Putamen (tissue), 1 donor: ENCODE measurements at places on chromosomes 11 and 22.

- no peak for DNase-seq
Measured at GRCh38 chr11:33635161-33635560, 65.5 kb downstream of the C11orf91 start.

DNA sequence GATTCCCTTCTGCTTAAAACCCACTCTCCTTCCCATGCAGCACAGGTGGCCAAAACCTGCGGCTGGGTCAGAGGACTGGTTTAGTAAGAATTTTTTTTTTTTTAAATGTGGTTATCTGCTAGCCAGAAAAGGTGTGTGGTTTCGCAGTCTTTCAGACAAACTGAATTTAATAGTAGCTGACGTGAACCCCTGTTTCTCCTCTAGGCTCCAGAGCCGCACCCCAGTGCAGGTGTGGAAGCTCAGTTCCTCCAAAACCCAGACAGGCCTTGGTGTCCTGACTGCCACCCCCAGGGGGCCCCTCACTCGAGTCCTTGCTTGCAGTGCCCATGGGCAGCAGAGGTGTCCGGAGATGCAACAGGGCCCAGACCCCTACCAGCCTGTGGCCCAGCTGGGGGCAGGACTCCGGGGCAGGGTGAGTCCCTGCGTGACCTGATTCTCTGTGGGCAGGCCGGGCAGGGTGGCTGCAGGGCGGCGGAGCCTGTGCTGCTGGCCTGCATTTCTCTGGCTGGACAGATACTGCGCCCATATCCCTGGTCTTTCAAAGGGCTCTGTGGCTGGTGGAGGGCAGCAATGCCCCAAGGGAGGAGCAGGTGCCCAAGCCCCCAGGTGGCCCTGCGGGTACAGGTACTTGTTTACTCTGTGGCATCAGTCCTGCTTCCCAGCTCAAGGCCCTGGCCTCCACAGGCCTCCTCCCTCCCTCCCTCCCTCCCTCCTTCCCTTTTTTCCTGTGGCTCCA is 15.2 kb downstream of the KCNQ1 start:
- DNase-seq: no peak

GRCh38 chr11:76598426-76598839 is 72.1 kb downstream of the LRRC32 start:
- no peak for DNase-seq

GRCh38 chr11:47152126-47152952 is 24.3 kb downstream of the ARFGAP2 start:
- no peak for DNase-seq

- DNase-seq: no peak
Measured at GRCh38 chr11:128294671-128295050, 292.7 kb downstream of the ETS1 start.

DNA sequence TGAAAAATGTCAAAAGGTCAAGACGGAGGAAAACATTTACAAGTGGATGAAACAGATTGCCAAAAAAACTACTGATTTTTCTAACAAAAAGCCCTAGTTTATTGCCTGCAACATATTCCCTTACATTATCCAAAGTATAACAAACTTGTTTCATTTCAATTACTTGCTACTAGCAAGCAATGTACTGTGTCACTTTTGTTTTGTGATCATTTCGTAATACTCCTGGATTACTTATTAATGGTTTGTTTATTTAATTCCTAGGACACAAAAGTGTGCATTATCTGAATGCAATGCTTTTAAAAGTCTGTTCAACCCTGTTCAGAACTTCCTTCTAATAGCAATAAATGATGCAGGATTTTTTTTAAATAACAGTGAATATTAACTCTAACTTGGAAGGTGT is 50.9 kb downstream of the CCDC34 start:
- DNase-seq: no peak

DNA sequence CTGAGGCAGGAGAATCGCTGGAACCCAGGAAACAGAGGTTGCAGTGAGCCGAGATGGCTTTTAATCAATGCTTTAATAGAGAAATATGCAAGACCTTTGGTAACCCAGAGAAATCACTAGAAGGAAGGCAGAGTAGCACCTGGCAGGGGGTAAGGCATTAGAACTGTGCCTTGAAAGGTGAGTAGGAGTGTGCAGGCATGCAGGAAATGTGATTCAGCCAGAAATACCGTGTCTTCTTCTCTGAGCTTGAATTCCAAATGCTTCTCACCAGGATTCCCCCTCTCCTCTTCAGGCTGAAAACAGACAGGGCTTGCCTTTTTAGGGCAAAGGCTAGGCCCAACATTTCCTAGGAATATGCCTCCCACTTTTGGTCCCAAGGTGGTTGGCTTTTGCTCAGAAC is 51.0 kb downstream of the OR4D9 start:
- DNase-seq: peak; percentile 48

DNA sequence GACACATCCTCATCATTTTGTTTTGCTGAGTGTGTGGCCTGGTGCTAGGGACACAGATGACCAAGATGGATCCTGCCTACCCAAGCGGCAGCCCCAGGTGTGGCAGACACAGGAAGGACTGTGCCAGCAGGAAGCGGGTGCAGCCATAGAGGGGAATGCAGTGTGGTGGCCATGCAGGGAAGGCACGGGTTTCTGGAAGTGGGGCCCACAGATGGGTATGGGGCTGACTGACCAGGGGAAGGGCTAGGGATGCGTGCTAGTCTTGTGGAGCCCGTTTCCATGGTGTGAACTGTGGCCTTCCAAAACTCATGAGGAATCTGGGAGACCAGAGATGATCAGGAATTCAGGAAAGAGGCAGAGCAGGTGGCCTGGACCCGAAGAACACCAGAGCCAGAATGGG is 33.5 kb downstream of the YPEL1 start:
- no peak for DNase-seq

DNA sequence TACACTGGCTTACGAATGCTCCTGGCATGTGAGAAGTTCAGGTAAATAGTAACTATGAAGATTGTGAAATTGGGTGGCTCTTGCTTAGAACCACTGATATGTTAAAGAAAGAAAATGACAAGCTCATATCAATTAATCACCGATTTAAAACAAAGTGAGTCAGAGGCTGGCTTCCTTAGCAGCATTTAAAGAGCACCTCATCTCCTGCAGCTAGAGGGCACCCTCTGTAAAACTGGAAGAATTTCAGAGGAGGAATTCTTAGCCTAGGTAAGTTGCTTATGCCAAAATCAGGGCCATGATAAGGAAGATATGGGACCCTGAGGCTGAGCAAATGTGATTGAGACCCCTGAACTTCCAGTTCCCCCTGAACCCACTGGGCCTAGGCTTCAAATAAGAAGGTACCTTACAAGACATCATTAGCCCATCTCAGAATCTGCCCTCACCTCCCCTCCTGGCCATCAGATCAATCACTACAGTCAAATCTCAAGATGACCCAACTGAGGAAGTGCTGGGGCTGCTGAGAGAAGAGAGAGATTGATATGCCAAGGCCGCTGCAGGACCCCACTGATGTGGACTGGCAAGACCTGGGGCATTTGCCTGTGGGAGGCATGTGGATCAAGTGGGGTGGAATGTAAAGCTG is 8.6 kb upstream of the CD3E start:
- no peak for DNase-seq

GRCh38 chr22:26847046-26847445 is 189.7 kb downstream of the MIAT start:
- DNase-seq: no peak

DNA sequence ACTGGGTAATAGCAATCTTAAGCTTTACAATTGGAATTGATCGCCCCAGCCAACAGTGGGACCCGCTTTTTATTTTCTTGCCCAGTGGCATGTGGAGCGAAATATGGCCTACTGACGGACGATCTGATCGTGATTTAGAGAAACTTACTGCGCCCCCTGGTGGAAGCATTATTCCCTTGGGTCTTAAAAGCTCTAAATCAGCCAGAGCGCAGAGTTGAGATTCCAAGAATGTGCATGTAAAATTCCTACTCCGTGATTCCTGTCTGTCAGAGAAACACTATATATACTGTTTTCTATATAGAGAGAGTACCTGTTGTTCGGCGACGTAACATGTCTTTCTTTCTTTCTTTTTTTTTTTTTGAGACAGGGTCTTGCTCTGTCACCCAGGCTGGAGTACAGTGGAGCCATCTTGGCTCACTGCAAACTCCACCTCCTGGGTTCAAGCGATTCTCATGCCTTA is 3.7 kb upstream of the DPF2 start:
- peak; percentile 88 for DNase-seq

DNA sequence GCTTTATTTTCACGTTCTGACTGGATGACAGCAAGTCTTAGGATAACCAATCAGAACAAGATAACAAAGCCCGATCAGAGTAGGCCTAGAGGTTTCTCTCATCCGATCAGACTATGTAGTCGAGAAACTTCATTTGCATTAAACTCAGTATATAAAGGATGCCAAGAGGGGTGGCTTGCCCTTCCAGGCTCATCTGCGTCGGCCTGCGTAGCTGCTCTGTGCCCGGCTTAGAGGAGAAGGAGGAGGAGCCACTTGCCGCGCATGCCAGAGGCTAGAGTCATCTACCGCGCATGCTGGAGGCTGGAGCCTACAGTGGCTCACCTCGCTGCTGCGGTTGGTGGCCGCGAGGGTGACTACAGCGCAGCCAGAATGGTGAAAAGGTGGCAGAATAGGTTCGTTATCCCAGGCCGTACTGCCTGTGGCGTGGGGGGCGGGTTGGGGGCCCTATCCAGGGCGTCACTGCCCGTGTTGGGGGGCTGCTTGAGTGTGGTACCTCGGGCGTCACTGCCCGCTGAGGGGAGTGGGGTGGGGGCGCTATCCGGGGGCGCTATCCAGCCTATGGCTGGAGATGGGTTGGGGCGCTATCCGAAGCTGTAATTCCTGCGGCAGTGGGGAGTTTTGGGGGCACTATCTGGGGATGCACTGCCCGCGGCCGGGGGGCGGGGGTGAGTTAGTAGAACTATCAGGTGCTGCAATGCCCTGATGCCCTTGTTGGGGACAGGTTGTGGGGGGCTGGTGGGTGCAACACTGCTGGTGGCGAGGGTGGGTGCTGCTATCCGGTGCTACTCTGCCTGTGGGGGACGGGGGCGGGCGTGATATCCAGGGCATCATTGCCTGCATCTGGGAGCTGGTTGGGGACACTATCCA is at the start of gene RFPL2:
TSS of gene RFPL2 (minus strand) at position 218 of the 867 bp plus-strand sequence. CDS start 2,622 bp downstream, outside the sequence.
- DNase-seq: peak; percentile 58

GRCh38 chr11:2127482-2128129 is 11.6 kb downstream of the IGF2 start:
- DNase-seq: no peak

DNA sequence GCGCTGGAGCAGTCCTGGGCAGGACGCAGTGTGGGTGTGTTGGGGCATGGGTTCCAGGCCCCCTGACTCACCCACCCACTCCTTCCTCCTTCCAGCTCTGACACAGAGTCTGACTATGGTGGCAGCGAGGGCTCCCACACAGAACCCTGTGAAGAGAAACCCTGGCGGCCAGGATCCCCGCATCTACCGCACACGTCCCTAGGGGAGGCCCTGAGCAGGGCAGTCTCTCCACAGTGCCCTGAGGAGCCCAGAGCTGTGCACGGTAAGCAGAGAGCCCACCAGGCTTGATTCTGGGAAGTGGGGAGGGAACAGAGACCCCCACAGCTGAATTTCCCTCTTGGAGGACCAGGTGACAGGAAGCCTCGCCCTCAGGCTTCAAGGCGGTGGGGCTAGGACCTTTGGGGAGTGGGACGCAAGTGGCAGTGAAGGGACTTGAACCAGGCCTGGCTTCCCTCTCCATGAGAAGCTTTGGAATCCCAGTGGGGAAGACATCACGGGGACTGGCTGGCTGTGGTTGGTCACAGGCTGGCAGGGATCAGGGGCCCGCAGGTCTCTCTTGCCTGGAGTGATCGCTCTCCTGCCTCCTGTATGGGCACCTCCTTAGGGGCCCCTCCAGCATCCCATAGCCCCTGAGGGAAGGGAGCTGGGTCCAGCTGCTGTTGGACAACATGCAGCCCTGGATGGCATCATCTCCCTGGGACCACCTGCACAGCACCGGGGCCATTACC is 96.4 kb upstream of the PARVA start:
- no peak for DNase-seq

GRCh38 chr11:117071344-117071787 is 26.9 kb downstream of the SIK3 start:
- DNase-seq: peak; percentile 73

DNA sequence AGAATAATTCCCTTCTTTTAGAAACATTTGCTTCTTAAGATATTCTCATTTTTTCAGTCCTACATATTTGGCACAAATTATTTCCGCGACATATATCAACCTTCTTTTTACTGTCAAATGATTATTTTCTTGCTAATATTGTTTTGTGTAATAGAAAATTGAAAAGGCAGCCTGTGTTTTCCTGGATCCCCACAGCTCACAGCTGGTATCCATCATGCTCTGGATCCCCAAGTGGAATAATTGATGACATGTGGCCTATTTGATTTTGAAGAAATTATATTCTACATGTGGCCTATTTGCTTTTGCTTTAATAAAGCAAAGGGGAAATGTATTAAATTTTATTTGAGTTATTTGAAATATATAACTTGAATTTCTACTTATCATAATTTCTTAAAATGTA is 199.4 kb upstream of the LUZP2 start:
- DNase-seq: no peak

DNA sequence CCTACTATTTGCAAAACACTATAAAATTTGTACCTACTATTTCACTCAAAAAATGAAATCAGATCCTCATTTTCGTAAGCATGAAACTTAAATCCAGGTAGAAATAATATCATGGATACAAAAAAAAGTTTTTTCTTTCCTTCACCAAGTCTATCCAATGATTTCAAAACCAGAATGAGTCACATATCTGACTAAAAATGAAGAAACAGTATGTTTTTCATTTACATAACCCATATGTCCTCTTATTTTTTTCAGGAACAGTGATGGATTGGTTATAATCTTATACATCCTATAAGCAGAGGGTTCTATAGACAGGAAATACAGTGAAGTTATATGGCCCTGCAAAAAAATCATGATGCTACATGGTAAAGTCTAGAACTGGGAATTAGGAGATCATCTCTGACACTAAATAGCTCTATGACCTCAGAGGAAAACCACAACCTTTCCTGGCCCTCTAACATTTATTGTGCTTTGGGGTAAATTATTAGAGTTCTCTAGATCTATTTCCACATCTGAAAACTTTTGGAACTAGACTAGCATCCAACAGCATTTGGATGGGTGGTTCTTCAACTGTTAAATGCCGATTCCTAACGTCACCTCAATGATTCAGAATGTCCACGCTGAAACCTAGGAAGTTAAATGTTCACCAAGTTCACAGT is 10.9 kb downstream of the MTMR2 start:
- no peak for DNase-seq

DNA sequence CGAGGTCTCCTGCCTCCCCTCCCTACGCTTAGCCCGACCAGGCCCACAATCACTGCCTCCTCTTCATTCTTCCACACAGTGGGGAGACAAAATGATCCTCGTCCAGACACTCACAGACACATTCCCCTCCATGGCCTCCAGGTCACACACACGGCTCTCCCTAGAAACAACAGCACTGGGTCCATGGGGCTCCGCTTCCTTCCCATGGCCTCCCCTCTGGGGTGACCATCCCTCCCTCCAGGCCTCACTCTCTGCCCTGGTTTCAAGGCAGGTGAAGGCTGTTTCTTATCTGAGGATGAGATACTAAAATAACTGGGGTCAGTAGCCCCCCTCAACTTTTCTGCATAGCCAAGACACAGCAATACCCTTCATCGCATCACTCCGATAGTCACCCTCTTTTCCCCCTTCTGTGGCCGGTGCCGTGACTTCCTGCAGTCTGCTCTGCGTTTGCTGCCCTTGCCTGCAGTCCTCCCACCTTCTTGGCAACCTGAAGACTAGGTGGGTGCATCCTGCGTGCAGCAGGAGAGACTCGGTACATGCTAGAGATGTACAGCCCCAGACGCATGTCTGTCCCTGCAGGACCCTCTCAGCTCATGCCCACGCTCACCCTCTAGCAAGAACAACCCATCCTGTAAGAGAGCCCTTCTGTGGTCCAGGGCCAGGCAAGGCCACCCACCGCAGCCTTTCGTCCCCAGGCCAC is 55.8 kb downstream of the CD6 start:
- no peak for DNase-seq

GRCh38 chr11:10858439-10859325 is 829 bp upstream of the ZBED5 start:
- DNase-seq: no peak
